ENCODE measurements at places on chromosomes 16 and 17.

- DNase-seq, result no peak
Measured at GRCh38 chr17:49872754-49873377, 25.0 kb upstream of the TAC4 start.

DNA sequence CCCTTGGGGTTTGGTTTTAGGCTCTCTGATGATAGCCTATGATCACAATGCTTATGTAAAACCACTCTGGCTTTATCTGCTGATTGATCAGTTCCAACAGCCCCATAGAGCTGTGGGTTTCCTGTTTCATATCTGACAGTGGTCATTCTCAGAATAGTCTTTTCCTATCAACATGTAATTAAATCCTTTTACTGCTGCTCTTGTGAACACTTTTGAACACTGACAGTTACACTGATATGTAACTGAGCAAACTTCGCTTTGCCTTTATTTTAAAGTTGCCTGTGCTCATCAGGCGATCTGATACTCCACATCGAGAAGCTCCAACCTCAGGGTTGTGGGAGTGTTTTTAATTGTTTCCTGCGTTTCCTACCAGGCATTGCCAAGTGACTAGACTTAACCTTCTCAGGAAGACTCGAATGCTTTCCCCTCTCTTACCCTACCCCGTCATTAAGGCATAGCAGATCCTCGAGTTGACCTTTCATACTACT lies 17.3 kb upstream of the CLEC18B start:
- DNase-seq, result no peak

GRCh38 chr17:2398655-2399571 lies 1.9 kb downstream of the MNT start:
- DNase-seq, result no peak

DNA sequence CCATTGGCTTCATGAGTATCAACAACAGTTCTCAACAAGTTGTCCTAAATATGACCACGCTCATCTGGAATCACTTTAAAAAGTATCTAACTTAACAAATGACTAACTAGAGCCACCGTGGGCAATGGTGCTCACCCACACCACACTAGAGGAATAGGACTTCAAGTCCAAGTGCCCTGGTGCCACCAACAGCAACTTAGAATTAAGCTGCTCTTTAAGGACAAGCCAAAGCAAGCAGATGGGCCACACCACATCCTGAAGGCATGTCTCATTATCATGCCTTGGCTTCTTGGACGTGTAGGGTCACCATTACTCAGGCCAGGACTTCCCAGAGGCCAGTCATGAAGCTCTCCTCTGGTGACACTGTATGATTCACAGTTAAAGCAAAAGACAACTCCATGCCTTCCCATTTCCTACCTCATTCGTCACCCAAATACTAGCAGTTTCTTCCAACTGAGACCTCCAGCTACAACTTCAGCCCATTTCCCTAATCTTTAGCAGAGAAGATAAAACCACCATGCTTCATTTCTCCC lies 9.4 kb upstream of the SLC6A4 start:
- DNase-seq, result no peak

GRCh38 chr16:1938316-1938715 lies 4.7 kb downstream of the MSRB1 start:
- no peak for DNase-seq

DNA sequence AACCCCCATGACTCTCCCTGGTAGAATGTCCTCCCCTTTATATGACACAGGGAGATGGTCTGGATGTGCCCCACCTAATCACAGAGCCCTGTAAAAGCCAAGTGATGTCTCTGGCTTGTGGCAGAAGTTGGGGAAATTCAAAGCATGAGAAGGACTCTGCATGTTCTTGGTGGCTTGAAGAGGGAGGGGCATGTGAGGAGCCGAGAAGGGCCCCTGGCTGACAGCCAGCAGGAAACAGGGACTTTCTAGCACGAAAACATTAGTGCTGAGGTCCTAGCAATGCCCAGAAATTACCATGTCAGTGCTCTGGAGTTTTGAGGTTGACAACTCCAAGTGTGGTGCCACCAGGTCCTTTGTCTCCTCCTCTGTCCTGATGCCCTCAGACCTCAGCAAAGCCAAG lies 75.9 kb downstream of the USP22 start:
- DNase-seq, result no peak

GRCh38 chr16:78640886-78641285 lies 541.4 kb downstream of the WWOX start:
- no peak for DNase-seq
